ENCODE measurements at places on chromosomes 3 and 15.

- DNase-seq: no peak
These were observed 37.2 kb downstream of the GOLGA6A start for GRCh38 chr15:74045184-74045583.

GRCh38 chr15:53539878-53540277, 219.6 kb downstream of the WDR72 start:
- no peak for DNase-seq

- DNase-seq: no peak
These were observed 264.7 kb upstream of the KCNH8 start for GRCh38 chr3:18883571-18883970.

GRCh38 chr3:69588170-69588569, 151.1 kb upstream of the MITF start:
- no peak for DNase-seq

- DNase-seq: no peak
These were observed 223.5 kb upstream of the RBMS3 start for GRCh38 chr3:29057326-29057725.

DNA sequence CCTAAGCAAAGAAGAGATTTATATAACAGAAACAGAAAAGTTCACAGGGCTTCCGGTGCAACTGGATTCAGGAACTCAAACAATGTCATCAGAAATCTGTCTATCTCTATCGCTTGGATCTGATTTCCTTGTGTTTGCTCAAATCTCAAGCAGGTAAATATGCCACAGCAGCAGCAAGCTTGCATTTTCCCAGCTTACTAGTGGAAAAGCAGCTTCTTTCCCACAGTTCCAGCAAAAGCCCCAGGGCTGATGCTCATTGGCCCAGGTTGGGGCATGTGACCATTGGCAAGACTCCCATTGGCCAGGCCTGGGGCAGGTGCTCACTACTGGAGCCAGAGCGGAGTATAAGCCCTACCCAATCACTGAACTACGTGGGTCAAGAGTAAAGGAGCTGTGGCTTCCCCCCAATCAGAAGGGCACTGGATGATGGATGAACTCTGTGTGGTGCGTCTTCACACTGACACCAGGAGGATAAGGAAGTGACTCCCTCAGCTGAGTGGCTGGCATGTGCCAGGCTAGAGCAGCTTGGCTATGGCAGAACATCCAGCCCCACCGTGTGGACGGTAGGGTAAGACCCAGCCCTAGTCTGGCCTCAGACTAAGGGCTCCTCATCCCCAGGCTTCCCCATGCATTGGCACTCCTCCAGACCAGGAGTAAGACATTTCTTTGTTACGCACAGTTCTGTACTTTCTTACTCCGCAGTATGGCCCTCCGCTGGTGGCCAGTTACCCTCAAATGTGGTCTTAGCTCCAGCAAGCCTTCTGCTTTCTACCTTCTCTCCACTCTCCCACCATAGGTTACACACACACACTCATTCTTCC, 13.1 kb upstream of the VIPR1 start:
- DNase-seq: no peak

- DNase-seq: peak; percentile 30
These were observed 3.1 kb downstream of the GP5 start for GRCh38 chr3:194395778-194396538.

DNA sequence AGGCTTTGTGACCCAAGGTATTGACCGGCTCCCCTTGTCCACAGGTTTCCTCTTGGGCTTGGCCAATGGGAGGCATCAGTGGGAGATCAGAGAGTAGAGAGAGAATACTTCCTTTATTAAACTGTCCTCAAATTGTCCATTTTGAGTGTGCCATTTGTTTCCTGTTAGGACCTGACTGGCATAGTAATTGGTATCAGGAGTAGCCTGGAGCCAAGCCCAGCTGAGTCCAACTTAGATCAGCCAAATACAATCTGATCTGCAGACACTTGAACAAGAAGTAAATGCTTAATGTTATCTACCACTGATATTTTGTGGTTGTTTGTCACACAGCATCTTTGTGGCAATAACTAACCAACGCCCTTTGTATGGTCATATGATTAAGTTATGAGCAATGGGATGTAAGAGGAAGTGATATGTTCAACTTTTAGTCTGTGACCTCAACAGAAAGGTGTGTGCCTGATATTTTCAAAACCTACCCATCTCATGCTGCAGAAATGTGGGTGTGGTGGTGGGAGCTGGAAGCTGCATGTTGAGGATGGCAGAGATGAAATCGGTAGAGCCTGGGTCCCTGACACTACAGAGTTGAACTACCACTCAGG, 13.3 kb downstream of the MYD88 start:
- no peak for DNase-seq

GRCh38 chr3:185439745-185440466, 58.9 kb downstream of the TMEM41A start:
- no peak for DNase-seq

DNA sequence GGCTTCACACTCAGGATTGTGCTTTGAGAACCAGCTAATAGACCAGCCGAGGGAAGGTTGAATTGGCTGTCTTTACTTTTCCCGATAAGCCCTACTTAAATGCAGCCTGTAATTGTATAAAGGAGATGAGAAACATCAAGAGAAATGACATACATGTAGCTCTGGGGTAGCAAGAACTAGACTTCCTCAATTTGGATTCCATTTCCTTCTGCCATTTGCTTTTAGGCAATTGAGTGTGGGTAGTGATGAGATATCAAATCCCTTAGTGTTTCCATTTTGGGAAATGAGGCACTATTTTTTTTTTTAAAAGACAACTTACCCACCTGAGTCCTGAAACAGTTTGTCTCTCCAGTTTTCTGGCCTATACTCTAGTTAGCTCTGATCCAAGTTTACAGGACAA, 2.2 kb downstream of the INAFM2 start:
- no peak for DNase-seq

GRCh38 chr3:96705895-96706294, 108.5 kb upstream of the EPHA6 start:
- no peak for DNase-seq

GRCh38 chr3:37751967-37752648, 109.6 kb upstream of the CTDSPL start:
- no peak for DNase-seq

GRCh38 chr3:15361494-15362214, 29.3 kb upstream of the SH3BP5 start:
- DNase-seq: no peak
